ENCODE measurements at places on chromosomes 4 and X.

DNA sequence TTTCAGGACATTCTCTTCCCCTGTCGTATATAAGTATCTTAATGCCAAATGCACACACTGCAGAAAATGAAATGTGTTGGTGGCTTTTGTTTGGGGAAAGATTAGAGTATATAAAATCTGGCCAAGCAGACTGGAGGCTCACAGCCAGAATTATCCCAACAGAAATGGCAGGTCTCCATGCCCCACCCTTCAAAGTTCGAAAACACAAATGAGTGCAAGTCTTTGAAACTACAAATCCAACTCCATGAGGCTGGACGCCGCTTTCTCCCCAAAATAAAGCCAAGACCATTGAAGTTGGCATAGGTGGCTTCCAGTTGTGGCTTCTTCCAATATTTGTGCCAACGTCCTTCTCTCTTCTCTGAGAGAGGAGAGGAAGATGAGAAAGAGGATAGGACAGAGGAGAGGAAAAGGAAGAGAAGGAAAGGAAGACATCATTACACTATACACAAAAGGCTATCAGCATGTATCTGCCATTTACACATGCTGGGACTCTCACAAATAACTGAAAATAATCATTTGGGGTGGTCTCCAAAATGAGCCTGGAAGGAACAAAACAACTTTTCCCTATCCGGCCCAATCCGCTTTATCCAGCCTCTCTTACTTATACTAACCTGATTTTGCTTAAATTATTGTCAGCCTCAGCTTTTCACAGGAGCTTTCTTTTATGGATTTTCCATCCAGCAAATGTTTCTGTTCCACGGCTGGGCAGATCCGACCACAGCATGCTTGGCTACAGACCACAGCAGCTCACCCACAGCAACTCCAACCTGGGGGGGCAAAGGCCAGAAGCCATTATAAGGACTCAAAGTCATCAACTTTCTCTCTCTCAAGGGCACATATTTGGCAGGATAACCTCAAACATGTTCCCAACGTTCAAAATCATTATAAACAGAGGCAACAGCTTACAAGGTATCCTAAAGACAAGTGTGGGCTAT lies 71.7 kb downstream of the APBB2 start:
- peak overlapping the region; percentile 87 for H3K27ac ChIP-seq
- H3K27me3 ChIP-seq = peaks cover 2% of the 10 kb centered on the region
- H3K4me3 ChIP-seq = peak overlapping the region; percentile 86
- peaks cover 70% of the 10 kb centered on the region for H3K4me1 ChIP-seq

GRCh38 chr4:88675543-88675942 lies 22.1 kb downstream of the NAP1L5 start:
- H3K27ac ChIP-seq = no peak overlapping the region
- no peak for DNase-seq
- H3K4me3 ChIP-seq = no peak overlapping the region
- peaks cover 14% of the 10 kb centered on the region for H3K36me3 ChIP-seq

GRCh38 chrX:46837558-46838485 lies 979 bp downstream of the RP2 start:
- H3K4me3 ChIP-seq = peak overlapping the region; percentile 97
- DNase-seq = peak; percentile 23
- peak overlapping the region; percentile 98 for H3K27ac ChIP-seq
- H3K27me3 ChIP-seq = peaks cover 1% of the 10 kb centered on the region

DNA sequence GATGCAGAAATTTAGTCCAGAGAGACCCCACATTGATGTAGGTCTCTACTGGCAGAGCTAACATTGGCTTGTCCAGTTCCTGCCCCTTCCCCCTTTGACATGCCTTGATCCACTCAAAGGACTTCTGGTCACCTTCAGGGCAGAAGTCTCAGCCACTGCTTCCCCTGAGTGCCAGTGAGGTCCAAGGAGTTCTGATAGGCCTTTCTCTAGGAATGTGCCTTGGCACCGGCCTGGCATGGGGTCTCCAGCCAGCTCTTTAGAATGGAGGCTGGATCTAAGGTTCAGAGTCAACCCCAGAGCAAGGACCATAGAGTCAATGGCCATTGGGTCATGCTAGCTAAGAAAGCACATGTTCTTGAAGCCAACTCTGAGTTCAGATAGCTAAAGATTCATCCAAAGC lies 88.6 kb upstream of the PJA1 start:
- H3K36me3 ChIP-seq = no peaks in the 10 kb centered on the region
- H3K27ac ChIP-seq = no peak overlapping the region
- no peaks in the 10 kb centered on the region for H3K27me3 ChIP-seq
- H3K4me3 ChIP-seq = no peak overlapping the region
- no peak for DNase-seq

- no peaks in the 10 kb centered on the region for H3K36me3 ChIP-seq
- DNase-seq = no peak
- H3K27ac ChIP-seq = no peak overlapping the region
- H3K4me3 ChIP-seq = no peak overlapping the region
- H3K4me1 ChIP-seq = no peaks in the 10 kb centered on the region
Observed at GRCh38 chr4:7524064-7524682, 89.4 kb upstream of the PSAPL1 start.

- no peak overlapping the region for H3K27ac ChIP-seq
- no peaks in the 10 kb centered on the region for H3K36me3 ChIP-seq
- H3K4me3 ChIP-seq = no peak overlapping the region
- peaks cover 19% of the 10 kb centered on the region for H3K27me3 ChIP-seq
- peaks cover 12% of the 10 kb centered on the region for H3K4me1 ChIP-seq
- peak; percentile 31 for DNase-seq
Observed at GRCh38 chr4:8221476-8221875, 22.4 kb downstream of the SH3TC1 start.

- no peaks in the 10 kb centered on the region for H3K36me3 ChIP-seq
- H3K27me3 ChIP-seq = no peaks in the 10 kb centered on the region
- H3K27ac ChIP-seq = no peak overlapping the region
- no peak overlapping the region for H3K4me3 ChIP-seq
- H3K4me1 ChIP-seq = peaks cover 18% of the 10 kb centered on the region
Observed at GRCh38 chrX:68146054-68146453, 287.2 kb downstream of the OPHN1 start.

DNA sequence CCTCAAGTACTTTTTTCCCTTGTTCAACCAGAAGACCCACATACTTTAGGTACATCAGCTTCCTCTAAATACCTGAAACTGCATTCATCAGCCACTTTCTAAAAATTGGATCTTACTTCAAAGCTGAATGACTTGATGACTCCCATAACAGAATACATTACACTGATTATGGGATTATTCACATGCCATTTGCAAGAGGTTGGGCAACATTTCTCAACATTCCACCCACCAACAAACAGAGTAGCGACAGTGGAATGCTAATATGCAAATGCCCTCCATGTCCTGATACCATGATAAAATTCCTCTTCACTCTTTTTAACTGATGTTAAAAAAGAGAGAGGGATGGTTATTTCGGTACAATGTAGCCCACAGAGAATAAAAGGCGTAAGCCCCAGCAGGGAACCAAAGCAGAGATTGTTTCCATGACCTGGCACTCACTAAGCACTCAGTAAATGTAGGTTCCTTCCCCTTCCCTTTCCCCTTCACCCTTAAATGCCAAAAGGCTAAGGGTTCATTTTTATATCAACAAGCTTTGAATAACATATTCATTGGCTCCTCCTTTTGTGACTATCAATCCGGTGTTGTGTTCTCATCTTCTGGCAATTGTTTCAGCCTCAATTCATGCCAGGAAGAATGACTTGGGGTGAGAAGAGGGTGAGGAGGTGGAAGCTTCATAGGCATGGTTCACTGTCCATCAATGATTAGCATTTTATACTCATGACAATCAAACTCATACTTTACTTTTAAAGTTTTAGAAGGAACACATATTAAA lies 317.2 kb downstream of the DHX15 start:
- H3K4me1 ChIP-seq = no peaks in the 10 kb centered on the region
- no peaks in the 10 kb centered on the region for H3K36me3 ChIP-seq
- no peak for DNase-seq
- no peaks in the 10 kb centered on the region for H3K27me3 ChIP-seq
- no peak overlapping the region for H3K27ac ChIP-seq

DNA sequence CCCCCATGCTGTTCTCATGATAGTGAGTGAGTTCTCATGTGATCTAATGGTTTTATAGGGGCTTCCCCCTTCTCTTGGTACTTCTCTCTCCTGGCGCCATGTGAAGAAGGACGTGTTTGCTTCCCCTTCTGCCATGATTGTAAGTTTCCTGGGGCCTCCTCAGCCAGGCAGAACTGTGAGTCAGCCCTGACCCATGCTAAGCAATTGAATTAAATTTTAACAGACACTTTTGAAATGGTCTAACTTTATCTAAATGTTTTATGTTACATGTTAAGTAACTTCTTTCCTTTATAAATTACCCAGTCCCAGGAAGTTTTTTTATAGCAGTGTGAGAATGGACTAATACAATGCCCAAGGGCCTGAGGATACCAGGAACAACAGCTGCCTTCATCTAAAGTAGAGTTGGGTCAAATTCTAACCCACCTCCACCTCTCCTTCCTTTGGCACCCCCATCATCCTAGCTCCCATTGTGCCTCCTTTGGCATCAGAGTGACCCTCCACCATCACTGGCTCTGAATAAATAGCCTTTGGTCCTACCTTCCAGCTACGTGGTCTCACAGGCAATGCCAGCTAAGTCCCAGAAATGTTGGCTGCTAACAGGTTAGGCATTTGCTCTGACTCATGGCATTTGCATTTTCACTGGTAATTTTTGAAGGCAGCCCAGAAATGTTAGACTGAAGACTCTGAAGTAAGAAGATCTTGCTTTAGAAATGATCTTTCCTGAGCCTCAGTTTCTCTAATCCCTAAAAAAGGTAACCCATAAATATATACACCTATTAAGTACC lies 182.1 kb downstream of the MOSPD2 start:
- H3K4me3 ChIP-seq = no peak overlapping the region
- no peaks in the 10 kb centered on the region for H3K36me3 ChIP-seq
- peaks cover 1% of the 10 kb centered on the region for H3K27me3 ChIP-seq
- peak; percentile 59 for DNase-seq

- no peaks in the 10 kb centered on the region for H3K4me1 ChIP-seq
- H3K27me3 ChIP-seq = no peaks in the 10 kb centered on the region
- DNase-seq = no peak
- H3K36me3 ChIP-seq = peaks cover 28% of the 10 kb centered on the region
- H3K27ac ChIP-seq = no peak overlapping the region
Observed at GRCh38 chr4:13567125-13567524, 22.8 kb upstream of the NKX3-2 start.

- H3K27me3 ChIP-seq = no peaks in the 10 kb centered on the region
- no peak overlapping the region for H3K4me3 ChIP-seq
- no peaks in the 10 kb centered on the region for H3K36me3 ChIP-seq
- no peak overlapping the region for H3K27ac ChIP-seq
- H3K4me1 ChIP-seq = no peaks in the 10 kb centered on the region
Observed at GRCh38 chr4:101415962-101416361, 68.6 kb upstream of the PPP3CA start.

DNA sequence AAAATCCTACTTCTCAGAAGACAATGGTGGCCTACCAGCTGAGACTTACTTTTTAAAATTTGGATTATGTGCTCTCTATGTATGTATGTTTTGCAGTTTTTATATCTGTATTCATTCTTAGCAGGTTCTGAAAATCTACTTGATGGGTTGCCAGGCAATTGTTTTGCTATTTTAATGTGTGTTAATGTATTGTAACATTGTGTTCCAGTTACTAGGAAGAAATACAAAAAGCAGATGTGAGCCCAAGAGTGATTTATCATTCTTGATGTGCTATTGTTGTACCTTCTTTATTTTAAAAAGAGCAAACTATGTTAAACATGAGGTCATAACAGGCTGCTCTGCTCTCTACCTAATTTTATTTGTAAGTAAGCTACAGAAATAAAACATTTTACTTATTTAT lies 81.9 kb downstream of the REPS2 start:
- no peak overlapping the region for H3K27ac ChIP-seq
- peaks cover 6% of the 10 kb centered on the region for H3K27me3 ChIP-seq
- no peak for DNase-seq
- no peaks in the 10 kb centered on the region for H3K4me1 ChIP-seq
- H3K4me3 ChIP-seq = no peak overlapping the region

All from HFFc6 (cell line).